SJCRH30 (cell line): ENCODE measurements at places on chromosomes 7 and 10. TPM values are rescaled to one million over a fixed set of nuclear protein-coding genes. Genes with fewer than 3 reads are reported as not detected.
A peak's percentile ranks its signal among the peaks of the same experiment; 100 is the strongest.

- peak overlapping the region; percentile 11; the same call in 1 of the 2 replicates for H3K27ac ChIP-seq
- no peaks in the 10 kb centered on the region for H3K36me3 ChIP-seq
- DNase-seq: peak; percentile 34
- H3K4me3 ChIP-seq: no peak overlapping the region
Measured at GRCh38 chr10:93710333-93710909, 8.0 kb upstream of the FRA10AC1 start.

DNA sequence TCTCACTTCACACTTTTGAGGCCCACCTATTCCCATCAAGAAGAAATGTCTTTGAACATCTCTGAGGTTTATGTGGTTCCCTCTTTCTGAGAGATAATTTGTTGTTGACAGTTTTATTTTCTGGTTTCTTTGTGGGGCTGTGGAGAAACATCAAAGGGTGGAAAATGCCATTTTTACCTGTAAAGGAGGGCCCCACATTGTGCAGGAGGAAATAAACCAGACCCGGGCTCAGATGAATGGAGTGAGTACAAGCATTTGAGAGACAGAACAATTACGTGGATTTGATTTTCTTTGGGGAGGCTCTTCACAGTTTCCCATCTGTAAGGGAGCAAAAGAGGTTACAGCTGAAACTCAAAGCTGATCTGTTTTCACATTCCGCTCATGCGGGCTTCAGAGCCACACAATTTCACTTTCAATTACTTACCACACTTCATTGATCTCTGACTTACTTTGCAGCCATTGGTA is 29.8 kb downstream of the ITPRIP start:
- peaks cover 9% of the 10 kb centered on the region; the same call in 1 of the 2 replicates for H3K4me1 ChIP-seq
- H3K36me3 ChIP-seq: 0 out of 2 replicates have a peak, but pooled peaks cover 5% of the 10 kb centered on the region
- H3K4me3 ChIP-seq: no peak overlapping the region
- H3K27ac ChIP-seq: no peak overlapping the region
- H3K27me3 ChIP-seq: no peaks in the 10 kb centered on the region

GRCh38 chr10:31618541-31619291 is 299.7 kb downstream of the ZEB1 start:
- H3K4me1 ChIP-seq: peaks cover 37% of the 10 kb centered on the region
- peak overlapping the region; percentile 82 for H3K27ac ChIP-seq
- H3K27me3 ChIP-seq: no peaks in the 10 kb centered on the region

DNA sequence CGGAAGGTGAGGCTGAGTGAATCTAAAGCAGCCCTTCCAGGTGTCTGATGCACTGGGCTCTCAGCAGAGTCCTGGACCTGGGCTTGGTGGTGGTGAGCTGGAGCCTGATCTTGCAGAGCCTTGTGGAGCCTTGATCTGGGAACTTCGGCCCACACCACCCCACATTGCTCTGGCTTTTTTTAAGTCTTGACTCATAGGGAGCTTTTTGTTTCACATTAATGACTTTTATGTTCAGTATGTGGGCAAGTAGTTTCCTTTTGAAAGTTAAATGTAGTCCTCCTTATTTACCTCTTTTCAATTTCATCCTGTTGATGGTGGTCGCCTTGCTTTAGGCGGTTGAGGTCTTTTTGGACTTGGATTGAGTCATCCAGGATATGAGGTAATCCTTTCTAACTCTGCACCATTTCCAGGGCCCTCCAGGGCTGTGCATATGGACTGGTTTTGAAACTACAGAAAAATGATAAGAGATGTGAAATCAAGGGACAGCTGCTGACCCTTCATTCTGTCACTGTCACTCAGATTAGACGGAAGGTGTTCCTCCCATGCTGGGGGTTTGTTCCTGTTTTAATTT is 2.9 kb upstream of the NRAP start:
- H3K27me3 ChIP-seq: no peaks in the 10 kb centered on the region
- DNase-seq: peak; percentile 56
- H3K4me1 ChIP-seq: peaks cover 20% of the 10 kb centered on the region
- H3K4me3 ChIP-seq: no peak overlapping the region
- H3K27ac ChIP-seq: peak overlapping the region; percentile 74
- H3K36me3 ChIP-seq: no peaks in the 10 kb centered on the region

- H3K4me3 ChIP-seq: no peak overlapping the region
- no peaks in the 10 kb centered on the region for H3K4me1 ChIP-seq
- no peak for DNase-seq
- H3K36me3 ChIP-seq: no peaks in the 10 kb centered on the region
Measured at GRCh38 chr7:139115104-139115503, 5.6 kb upstream of the ZC3HAV1 start.

GRCh38 chr7:51308696-51309095 is 7.9 kb downstream of the COBL start:
- peaks cover 3% of the 10 kb centered on the region; the same call in 1 of the 2 replicates for H3K27me3 ChIP-seq
- H3K36me3 ChIP-seq: no peaks in the 10 kb centered on the region
- H3K27ac ChIP-seq: no peak overlapping the region
- no peak overlapping the region for H3K4me3 ChIP-seq

DNA sequence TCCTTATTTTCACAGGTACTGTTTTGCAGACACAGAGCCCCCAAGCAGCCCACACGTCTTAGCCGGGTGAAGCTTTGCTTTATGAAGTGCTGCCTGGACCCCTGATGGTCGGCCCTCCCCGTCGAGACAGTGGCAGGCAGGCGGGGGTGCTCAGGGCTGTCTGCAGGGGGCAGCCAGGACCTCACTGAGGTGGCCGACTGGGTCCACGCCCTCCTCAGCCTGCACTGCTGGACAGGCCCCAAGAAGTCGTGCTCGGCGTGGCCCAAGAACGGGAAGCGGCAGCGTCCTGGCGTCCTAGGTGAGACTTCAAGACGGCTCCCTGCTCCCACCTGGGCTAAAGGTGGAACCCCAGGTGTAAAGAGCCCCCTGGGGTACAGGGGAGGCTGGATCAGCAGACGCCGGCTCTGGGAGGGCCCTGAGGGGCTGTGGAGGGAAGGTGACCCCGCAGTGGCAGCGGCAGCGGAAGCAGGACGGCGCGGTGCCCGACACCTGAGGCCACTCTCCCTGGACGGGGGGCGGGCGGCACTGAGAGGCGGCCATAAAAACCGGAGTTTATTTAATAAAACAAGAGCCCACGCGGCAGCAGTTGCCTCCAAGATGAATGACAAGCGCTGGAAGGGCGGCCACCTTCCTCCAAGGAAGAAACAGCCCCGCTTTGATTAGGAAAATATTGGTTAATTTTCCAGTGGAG is 179.4 kb downstream of the ELFN1 start:
- H3K4me3 ChIP-seq: no peak overlapping the region
- DNase-seq: no peak
- peaks cover 14% of the 10 kb centered on the region for H3K4me1 ChIP-seq
- H3K27me3 ChIP-seq: no peaks in the 10 kb centered on the region
- H3K36me3 ChIP-seq: no peaks in the 10 kb centered on the region

DNA sequence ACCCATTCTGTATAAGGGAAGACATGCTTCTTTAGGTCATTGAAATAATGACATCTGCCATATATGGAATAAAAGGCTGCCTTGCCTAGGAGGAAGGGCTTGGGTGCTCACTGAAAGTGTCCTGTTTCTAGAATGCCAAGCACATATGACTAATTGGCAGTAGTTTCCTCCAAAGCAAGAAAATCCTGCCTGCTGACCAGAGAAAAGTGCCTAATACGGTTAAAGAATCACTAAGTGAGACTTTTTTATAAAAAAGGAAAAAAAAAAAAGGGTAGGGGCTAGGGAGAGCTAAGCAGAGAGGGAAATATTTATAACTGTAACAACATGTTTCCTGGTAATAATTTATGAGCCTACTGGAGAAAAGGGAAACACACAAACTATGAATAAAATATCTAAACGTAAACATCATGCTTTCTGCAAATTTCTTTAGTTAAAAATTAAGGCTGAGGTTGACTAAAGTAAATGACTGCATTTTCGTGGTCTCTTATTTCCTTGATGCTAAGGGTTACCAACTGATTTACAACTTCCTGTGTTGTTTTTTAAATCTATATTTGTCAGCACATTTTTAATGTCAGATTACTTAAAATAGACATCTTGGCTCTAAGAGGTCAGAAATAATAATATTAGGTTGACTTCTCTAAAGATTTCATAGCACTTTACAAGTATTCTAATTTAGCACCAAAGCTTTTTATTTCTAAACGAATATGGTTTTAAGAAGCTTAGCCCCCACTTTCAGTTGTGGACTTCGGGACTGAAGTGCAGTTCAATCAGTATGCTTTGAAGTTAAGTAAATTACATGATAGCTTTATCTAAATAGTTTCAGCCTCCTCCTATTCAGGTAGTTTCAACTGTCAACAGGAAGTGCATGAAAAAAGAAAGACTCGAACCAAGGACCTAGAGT is 89.6 kb downstream of the CABCOCO1 start:
- H3K4me3 ChIP-seq: no peak overlapping the region
- H3K27ac ChIP-seq: peak overlapping the region; percentile 22; the same call in 1 of the 2 replicates
- H3K27me3 ChIP-seq: no peaks in the 10 kb centered on the region
- H3K36me3 ChIP-seq: no peaks in the 10 kb centered on the region

GRCh38 chr10:101529207-101529606 is 58.9 kb downstream of the POLL start:
- H3K36me3 ChIP-seq: no peaks in the 10 kb centered on the region; the same call in 1 of the 2 replicates
- H3K27ac ChIP-seq: no peak overlapping the region
- DNase-seq: no peak
- peaks cover 25% of the 10 kb centered on the region for H3K4me1 ChIP-seq
- H3K27me3 ChIP-seq: no peaks in the 10 kb centered on the region

DNA sequence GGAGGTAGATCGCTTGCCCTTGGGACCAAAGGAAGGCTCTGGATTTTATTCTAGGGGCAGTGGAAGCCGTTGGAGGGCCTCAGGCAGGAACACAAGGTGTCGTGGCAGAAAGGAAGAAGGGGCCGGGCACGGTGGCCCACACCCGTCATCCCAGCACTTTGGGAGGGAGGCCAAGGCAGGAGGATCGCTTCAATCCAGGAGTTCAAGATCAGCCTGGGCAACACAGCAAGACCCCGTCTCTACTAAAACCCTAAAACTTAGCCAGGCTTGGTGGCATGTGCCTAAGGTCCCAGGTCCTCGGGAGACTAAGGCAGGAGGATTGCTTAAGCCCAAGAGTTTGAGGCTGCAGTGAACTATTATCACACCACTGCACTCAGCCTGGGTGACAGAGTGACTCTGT is 5.2 kb upstream of the PDGFA start:
- no peak for DNase-seq
- no peaks in the 10 kb centered on the region for H3K4me1 ChIP-seq
- no peak overlapping the region for H3K4me3 ChIP-seq
- no peaks in the 10 kb centered on the region for H3K27me3 ChIP-seq

DNA sequence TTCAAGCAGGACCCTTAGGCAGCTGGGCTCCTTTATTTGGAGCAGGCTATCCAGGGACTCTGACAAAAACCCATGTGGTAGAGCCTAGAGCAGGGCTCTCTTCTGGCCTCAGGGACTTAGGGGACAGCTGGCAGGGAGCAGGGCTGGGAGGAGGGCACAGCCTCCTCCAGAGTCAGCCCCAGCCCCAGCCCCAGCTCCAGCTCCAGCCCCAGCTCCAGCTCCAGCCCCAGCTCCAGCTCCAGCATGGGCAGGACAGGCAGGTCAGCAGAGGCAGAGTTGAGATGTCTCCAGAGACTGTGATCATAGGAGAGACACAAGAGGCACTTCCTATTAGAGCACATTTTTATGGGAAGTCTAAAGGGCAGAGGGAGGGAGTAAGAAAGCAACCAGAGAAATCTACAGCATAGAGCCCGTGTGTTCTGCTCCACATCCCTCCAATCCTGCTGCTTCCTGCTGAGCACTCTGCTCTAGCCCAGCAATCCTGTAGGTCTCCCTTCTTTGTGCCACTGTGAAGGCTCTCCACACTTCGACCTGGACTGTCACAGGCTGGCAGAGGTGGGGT is 13.3 kb upstream of the C10orf53 start:
- no peaks in the 10 kb centered on the region for H3K27me3 ChIP-seq
- no peak overlapping the region for H3K4me3 ChIP-seq
- DNase-seq: no peak

DNA sequence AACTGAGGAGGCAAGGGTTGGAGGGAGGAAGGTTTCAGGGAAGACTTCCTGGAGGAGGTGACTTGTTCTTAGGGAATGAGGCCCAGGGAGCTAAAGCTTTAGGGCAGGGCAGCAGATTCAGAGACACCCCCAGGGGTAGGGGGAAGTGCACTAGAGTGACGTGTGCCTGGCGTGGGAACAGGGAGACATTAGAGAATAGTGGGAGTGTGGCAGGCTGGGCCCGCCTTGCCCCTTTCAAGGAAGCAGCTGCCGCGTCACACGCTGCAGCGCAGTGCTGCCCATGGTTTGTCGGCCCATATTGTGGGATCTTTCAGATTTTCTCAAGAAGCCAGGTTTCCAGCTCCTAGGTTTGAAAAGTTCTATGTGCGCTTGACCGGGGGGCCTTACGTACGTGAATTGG is 139.4 kb downstream of the LHPP start:
- no peaks in the 10 kb centered on the region for H3K27me3 ChIP-seq
- H3K36me3 ChIP-seq: no peaks in the 10 kb centered on the region
- no peak overlapping the region for H3K4me3 ChIP-seq
- no peak for DNase-seq
- no peaks in the 10 kb centered on the region for H3K4me1 ChIP-seq

DNA sequence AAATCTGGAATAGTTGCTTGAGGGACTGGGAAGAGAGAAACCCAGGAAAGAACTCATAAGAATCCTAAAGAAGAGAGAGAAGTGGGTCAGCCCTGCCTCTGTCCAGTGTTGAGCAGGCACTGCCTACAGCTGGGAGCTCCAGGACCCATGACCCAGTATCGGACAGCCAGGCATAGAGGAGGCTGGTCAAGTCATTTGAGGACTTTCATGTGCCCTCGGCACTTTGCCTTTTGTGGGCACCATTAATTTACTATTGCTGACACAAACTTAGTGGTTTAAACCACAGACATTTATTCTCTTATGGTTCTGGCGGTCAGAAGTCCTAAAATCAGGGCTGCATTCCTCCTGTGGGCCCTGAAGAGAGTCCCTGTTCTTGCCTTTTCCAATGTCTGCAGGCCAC is 60.3 kb downstream of the CPXM2 start:
- no peaks in the 10 kb centered on the region for H3K36me3 ChIP-seq
- no peak overlapping the region for H3K4me3 ChIP-seq
- no peak overlapping the region for H3K27ac ChIP-seq
- no peaks in the 10 kb centered on the region for H3K4me1 ChIP-seq

DNA sequence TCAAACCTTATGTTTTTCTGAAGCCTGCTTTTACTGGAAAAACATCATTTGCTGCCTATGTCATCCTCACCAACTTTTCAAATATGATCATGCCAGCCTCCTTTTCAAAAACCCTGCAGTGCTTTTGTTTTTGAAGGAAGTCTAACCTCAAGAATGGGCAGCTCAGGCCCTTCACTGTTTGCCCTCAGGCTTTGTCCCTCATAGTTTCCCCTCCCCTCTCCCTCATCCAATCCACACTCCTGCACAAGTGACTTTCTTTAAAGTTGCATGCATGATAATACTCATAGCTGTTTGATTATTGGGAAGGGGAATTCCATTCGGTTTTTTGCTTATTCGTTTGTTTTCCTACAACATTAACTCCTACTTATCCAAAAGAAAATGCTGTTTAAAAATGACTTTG is 219.4 kb downstream of the SEMA3E start:
- no peak overlapping the region for H3K4me3 ChIP-seq
- H3K27me3 ChIP-seq: no peaks in the 10 kb centered on the region
- H3K36me3 ChIP-seq: no peaks in the 10 kb centered on the region
- H3K4me1 ChIP-seq: peaks cover 17% of the 10 kb centered on the region
- no peak overlapping the region for H3K27ac ChIP-seq
- peak; percentile 25 for DNase-seq

The NMT2 gene
- 22.8 and 22.9 TPM in 2 replicates for total RNA-seq

The EZH2 gene
- 64.8 and 75.7 TPM in 2 replicates for total RNA-seq
